ENCODE measurements at places on chromosomes 2 and 18.

- DNase-seq = no peak
Observed at GRCh38 chr2:207729465-207729998, 18.1 kb downstream of the CCNYL1 start.

- DNase-seq = peak; percentile 21
Observed at GRCh38 chr2:152047824-152048471, 50.9 kb downstream of the CACNB4 start.

DNA sequence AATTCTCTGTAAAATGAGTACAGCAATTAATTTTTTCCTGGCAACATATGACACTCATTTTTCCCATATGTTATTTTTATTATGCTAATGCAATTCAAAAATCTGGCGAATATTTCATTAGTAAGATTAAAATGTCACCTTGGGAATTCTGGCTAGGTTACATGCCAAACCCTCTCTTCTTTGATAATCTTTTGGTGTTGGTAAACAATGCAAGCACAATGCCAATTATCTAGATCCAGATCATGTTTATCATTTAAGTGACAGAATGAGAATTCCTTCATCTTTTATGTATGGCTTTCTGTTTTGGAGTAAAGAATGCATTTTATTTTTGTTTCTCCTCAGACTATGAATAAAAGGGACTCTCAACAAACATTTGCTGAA is 33.7 kb downstream of the GPR75 start:
- no peak for DNase-seq

GRCh38 chr18:65811307-65811706 is 60.5 kb downstream of the CDH7 start:
- DNase-seq = no peak

DNA sequence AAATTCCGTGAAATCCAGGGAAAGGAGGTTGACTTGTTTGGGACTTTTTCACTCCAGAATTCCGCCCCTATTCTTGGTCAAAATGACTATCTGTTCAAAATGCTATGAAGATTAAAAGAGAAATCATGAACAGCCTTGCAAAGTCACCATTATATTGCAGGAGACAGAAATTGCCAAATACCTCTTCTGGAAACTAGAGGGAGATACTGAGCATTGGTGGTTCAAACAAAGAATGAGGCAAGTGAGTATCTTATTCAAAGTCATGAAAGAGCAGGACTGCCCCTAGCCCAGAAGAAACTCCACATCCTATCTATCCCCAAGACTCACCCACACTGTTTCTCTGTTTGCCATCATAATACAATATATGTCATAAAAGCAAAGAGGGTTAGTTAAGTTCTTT is 862.3 kb upstream of the POU3F3 start:
- peak; percentile 9 for DNase-seq

GRCh38 chr2:233091595-233092375 is 31.6 kb downstream of the INPP5D start:
- no peak for DNase-seq

DNA sequence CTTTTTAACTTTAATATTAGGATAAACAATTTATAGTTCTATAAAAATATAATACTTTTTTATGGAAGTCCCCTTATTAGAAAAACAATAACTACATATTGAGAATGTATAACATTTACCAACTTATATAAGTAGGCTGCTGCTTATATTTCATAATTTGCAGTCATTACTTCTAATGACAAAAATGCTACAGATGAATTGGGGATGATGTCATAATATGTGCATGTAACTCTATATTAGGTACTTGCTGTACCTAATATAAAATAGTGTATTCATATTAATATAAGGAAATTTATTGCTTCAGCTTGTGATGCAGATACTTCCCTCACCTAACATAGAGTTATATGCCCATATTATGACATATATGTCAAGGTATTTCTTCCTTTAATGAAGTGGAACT is 100.7 kb downstream of the GALNT13 start:
- no peak for DNase-seq

GRCh38 chr2:9610781-9611548 is 19.8 kb downstream of the YWHAQ start:
- no peak for DNase-seq

- DNase-seq = no peak
Observed at GRCh38 chr2:189159273-189159672, 20.3 kb downstream of the COL5A2 start.

DNA sequence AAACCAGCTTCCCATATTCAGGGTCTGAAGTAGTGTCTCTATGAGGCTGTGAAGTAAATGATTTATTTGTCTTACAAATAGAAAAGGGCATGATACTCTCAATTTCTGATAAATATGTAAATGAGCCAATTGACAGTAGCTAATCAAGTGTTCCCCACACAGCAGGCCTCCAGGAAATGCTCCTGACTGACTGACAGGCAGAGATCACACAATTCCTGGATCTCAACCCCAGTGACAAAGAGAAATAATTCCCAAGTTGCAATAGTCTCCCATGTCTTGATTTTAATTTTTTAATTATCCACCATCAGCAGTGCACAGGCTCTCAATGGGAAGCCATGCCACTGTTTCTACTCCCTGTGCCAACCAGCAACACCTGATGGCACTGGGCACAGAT is 390.4 kb downstream of the SOX11 start:
- no peak for DNase-seq

DNA sequence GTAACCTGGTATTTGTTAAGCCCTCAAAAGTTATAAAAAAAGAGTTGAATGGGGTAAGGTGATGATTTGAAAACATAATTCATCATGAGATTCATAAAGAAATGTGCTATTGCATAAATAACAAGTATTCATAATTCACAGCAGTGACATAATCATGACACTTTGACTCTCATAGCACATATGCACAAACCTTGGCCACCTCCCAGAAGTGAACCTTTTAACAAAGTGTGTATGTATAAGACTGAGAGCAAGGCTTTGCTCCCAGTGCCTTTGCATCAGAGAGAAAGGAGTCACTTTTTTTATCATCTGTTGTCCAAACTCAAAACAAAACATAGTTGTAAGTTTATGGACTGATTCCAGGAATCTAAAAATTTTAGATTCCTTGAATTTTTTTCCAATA is 15.0 kb upstream of the HTR2B start:
- no peak for DNase-seq

DNA sequence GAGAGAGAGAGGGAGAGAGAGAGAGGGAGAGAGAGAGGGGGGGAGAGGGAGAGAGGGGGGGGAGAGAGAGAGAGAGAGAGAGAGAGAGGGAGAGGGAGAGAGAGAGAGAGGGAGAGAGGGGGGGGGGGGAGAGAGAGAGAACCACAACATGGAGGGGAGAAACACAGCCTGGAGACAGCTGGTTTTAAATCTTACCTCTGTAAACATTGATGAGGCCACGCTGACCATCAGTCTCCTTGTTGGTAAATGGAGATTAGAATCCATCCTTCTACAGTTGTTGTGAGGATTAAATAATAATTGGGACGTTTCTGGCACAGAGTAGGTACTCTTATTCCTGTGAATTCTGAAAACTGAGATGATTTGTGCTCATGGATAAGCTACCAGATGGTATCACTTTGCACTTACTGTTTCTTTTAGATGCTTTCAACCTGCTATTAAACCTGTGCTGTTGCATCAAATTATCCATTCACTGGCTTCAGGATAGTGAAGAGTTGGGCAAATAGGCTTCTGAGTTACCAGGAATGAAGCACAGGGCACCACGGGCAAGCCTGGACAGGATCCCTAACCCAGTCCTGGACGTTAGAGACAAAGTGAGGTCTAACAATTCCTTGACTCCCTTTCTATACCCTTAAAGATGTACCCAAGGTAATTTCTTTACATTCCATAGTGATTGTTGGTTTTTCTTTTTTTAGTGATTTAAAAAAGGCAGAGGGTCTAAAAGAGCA is 318.1 kb downstream of the ZNF521 start:
- DNase-seq = no peak

DNA sequence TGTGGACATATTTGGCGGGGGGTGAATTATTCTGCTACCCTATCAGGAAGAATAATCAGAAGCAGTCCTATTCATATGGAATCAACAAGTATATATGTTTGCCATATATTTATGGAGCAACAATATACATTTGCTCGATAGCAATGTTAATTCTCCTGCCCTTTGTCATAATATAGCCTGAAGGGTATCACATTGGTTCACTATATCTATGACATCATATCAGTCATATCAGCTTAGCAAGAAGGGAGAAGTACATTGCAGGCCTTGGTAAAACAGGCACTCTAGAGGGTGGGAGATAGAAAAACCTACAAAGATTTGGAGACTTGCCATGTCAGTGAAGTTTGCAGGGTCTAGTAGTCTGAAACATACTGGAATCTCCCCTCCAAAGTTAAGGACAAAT is 128.4 kb downstream of the ATL2 start:
- DNase-seq = no peak

GRCh38 chr2:62180975-62181374 is 14.9 kb upstream of the B3GNT2 start:
- no peak for DNase-seq

DNA sequence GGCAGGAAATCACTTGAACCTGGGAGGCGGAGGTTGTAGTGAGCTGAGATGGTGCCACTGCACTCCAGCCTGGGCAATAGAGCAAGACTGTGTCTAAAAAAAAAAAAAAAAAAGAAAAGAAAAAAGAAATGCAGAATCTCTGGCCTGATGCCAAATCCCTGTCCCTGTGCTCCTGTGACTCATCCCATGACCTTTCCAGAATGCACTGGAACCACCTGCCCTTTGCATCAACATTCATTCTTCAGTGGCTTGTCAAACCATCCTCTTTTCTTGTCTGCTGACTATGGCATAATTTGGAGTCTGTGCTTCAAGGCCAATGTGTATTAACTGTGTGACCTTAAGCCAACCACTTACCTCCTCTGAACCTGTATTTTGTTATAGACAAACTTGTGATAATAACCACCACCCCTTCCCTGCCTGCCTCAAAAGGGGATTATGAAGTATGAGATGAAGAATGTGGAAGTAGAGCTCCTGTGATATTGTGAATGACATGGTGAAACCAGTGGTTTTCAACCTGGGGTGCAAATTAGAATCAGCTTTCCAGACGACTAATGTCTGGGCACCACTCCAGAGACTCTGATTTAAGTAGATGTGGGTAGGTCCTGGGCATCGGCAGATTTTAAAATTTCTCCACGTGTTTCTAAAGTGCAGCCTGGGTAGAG is 189.3 kb downstream of the CLIP4 start:
- no peak for DNase-seq

- no peak for DNase-seq
Observed at GRCh38 chr18:4198956-4199355, 256.2 kb downstream of the DLGAP1 start.

- DNase-seq = no peak
Observed at GRCh38 chr2:158194229-158194628, 92.6 kb downstream of the UPP2 start.

- DNase-seq = no peak
Observed at GRCh38 chr2:39218391-39218790, 25.4 kb downstream of the CDKL4 start.

GRCh38 chr18:53126210-53126609 is 786.2 kb downstream of the DCC start:
- no peak for DNase-seq
